ENCODE measurements at places on chromosomes 7 and 10.

- no peak for DNase-seq
Observed at GRCh38 chr10:106929291-106929895, 235.1 kb downstream of the SORCS1 start.

DNA sequence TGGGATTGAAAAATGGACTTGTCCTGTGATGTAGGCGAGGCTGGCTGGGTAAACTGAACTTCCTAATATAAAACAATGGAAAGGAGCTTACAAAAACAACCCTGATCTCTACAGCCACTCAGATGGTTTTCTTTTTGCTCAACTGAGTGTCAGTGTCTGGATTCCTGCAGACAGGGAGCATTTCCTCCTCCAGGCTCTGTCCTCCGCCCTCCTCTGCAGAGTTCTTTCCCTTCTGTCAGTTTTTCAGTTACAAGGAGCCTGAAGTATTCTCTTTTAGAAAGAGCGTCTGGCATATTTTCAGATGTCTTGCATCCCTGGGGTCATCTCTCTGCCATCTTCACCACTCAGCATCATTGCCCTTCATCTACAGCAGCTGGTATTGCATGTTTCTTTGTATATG is 50.0 kb upstream of the PITRM1 start:
- DNase-seq: no peak

- no peak for DNase-seq
Observed at GRCh38 chr7:92843034-92843760, 6.8 kb upstream of the CDK6 start.

DNA sequence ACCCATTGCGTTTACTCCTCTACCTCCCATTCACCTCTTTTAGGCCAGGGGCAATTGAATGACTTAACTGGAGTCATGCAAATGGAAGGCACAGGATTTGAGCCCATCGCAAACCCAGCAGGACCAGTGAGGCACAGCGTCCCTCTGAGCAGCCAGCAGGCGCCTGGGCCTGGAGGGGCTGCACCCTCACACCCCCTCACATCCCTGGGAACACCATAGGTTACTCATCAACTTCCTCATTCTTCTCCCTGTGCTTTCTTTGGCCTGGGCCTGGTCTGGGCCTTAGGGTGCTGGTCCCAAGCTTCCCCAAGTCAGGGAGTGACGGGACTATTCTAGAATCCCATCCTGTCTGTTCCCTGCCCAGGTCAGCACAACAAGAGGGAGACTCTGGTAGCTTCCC is 169.4 kb upstream of the EEPD1 start:
- no peak for DNase-seq

Measured in T-helper 9 cell (primary cell).